NCI-H187 (cell line): ENCODE measurements at places on chromosomes 11 and 22.

DNA sequence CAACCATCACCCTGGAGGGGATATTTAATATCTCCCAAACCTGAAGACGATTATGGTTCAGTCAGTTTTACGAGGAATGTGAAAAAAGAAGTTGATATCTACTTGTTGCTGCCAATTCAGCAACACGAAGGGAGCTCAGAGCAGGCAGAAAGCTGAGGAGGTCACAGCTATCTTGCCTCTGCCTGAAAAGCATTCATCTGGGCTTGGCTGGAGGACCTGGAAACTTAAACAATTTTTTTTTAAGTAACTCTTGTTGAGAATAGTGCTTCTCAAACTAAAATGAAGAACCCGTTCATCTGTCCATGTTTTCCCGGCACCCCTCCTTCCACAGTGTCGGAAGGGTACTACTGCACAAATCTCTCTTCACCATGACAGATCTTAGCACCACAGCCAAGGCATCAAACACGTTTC, 98.9 kb downstream of the MICAL3 start:
- no peak for DNase-seq

GRCh38 chr11:58647866-58648265, 25.4 kb downstream of the CNTF start:
- DNase-seq, result no peak

- no peak for DNase-seq
These were observed 35.6 kb downstream of the AMPD3 start for GRCh38 chr11:10490398-10491241.

GRCh38 chr11:116294630-116295029, 478.2 kb downstream of the BUD13 start:
- no peak for DNase-seq

DNA sequence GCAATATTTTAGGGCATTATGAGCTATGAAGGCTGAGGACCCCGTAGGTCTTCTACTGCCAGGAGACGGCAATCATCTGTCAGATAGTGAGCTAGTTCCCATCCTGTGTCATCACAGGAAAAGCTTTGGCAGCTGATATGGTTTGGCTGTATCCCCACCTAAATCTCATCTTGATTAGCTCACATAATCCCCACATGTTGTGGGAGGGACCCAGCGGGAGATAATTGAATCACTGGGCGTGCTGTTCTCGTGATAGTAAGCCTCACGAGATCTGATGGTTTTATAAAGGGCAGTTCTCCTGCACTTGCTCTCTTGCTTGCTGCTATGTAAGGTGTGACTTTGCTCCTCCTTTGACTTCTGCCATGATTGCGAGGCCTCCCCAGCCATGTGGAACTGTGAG, 18.1 kb downstream of the CSRP3 start:
- DNase-seq, result no peak

- no peak for DNase-seq
These were observed at the start of gene MN1 for GRCh38 chr22:27801616-27802345. MN1 (minus strand) TSS chr22:27801756; CDS start chr22:27800543, 1,213 bp downstream.

DNA sequence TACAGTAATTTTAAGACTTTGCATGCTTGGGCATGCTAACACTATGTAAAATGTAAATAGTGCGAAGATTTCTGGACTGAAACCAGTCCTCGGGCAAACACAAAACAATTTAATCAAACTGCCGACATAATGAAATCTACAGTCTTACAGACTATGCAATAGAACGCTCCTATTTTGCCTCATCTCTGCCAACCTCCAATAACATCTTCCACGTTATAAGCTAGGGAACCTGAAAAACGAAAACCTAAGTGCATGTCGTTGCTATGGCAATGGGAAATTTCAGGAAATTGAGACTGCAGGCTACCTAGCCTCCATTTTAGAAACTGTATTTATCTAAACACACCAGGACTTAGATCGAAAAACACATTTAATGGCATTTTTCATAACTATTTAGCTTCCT, 1.1 kb downstream of the CSTF3 start:
- no peak for DNase-seq
